BE2C (cell line): ENCODE measurements at places on chromosomes 7 and 10.
A peak's percentile ranks its signal among the peaks of the same experiment; 100 is the strongest.

GRCh38 chr7:16914771-16915170, 33.0 kb upstream of the AGR3 start:
- no peak for DNase-seq

DNA sequence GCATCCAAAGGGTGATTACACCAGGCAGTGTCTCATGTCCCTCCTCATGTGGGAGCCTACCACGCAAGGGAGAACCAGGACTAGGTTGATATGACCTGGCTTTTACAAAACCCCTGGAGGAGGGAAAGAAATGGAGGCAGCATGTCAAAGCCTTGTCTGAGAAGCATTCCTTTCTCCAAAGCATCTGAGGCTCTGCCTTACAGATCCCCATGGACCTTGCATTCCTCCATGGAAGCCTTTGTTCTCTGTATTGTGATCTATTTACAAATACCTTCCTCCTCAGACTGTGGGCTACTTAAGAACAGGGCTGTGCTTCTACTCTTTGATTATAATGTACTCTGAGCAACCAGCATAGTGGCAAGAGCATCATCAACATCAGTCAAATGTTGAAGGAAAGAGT, 197.0 kb downstream of the PLXNA4 start:
- no peak for DNase-seq

DNA sequence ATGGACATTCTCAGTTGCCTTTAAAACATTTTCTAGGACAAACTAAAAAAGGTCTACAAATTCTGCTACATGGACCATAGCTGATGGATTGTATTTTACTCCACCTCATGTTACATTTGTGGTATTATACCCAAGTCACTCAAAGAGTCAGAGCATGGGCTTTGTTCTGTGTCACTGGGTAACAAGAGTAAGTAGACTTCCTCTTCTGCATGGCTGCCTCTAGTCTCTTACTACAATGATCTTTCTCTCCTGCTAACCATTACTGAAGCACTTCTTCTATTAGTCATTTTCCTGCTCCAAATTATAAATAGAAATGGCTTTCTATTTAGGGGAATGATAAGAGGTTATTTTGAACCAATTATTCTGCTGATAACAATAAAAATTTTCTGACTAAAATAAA, 727.4 kb upstream of the NRP1 start:
- no peak for DNase-seq

DNA sequence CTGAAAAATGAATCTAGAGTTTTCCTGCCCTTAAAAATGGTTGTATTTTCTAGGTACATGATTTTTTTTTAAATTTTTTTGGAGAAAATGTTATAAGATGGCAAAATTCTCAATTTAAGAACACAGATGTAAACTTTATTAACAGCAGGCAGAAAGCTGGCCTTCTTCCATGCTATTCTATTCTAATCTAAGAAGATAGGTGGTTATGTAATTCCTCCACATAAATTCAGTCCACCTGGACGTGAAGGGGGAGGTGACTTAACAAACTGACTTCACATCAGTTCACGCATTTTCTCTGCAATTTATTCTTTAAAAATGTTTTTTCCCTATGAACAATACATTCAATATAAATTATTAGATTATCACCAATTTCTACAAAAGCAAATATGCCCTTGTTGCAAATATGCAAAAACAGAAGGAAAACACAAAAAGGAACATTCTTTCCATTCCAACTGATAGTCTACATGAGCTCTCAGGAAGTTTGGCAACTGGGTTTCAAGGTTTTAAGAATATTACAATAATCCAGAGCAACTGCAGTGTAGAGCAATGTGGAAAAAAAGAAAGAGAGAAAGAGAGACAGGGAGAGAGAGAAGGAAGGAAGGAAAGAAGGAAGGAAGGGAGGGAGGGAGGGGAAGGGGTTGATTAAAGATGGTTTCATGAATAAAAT, 76.8 kb downstream of the HIBADH start:
- no peak for DNase-seq

- DNase-seq, result peak; percentile 37
These were observed 48.1 kb downstream of the PDLIM1 start for GRCh38 chr10:95242581-95243317.

DNA sequence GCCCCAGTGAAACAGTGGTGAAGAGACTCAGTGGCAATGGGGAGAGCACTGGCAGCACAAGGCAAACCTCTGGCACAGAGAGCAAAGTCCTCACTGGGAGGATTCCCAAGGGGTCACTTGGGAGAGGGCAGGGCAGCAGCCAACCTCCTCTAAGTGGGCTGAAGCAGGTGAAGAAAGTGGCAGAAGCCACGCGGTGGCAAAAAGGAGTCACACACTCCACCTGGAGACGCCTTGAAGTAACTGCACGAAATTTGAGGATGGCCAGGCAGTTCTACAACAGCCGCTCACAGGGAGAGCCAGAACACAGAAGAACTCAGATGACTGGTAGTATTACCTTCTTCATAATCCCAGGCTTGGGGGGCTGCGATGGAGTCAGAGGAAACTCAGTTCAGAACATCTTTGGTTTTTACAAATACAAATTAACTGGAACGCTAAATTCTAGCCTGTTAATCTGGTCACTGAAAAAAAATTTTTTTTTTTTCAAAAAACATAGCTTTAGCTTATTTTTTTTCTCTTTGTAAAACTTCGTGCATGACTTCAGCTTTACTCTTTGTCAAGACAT, 574 bp upstream of the IL6 start:
- DNase-seq, result peak; percentile 19
